Hematopoietic multipotent progenitor cell treated with erythropoietin and hydrocortisone succinate and interleukin-3 and kit ligand, for 17 days (in vitro differentiated cells): ENCODE measurements at places on chromosomes 2 and 18.

DNA sequence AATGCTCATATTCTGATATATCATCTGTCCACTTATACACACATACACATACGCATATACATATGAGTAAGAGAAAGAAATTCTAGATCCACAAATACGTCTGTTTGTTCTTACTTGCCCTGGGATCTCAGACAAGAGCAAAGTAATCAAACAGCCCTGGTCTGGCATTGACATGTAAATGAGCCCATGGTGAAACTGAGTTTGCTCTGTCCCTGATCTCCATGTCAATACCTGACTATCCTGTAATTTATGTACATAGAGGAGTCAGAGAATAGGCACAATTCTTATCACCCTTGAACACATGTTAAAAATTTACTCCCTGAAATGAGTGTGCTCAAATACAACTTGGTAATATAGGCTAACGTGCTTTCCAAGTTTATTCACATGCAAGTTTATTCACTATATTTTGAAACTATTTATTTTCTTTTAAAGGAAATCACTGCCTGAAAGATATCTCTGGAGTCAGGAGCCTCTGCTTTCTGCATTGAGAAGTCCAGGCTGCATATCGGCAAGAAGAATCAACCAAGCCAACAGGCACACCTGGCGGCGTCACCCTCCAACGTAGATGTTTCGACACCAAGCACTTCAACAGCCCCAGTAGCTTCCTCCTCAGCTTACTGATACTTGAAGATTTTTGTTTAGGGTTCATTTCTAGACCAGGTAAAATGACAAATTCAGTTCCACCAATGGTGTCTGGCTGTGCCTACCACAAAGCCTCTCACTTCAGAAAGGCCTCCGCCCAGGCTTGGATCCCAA lies 100.6 kb downstream of the CMPK2 start:
- DNase-seq, result no peak

- no peak for DNase-seq
Measured at GRCh38 chr2:39925312-39925711, 146.3 kb upstream of the THUMPD2 start.

DNA sequence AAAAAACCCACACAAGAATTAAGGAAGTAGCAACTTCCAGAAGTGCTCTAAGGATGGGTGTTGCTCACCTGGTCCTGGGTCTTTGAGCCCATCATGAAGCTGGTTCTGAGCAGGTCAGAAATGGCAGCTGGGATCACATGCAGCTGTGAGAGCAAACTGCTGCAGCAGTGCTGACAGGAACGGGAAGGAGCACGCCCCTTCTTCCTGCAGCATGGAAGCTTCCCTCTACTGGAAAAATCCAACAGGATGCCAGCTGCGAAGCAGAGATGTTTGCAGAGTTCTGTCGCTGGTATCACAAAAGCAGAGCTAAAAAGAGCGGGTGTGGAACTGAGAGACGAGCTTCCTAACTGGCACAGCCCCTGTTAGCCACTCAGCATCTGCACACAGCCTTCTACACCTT lies 33.7 kb downstream of the EIF4E2 start:
- DNase-seq, result no peak

DNA sequence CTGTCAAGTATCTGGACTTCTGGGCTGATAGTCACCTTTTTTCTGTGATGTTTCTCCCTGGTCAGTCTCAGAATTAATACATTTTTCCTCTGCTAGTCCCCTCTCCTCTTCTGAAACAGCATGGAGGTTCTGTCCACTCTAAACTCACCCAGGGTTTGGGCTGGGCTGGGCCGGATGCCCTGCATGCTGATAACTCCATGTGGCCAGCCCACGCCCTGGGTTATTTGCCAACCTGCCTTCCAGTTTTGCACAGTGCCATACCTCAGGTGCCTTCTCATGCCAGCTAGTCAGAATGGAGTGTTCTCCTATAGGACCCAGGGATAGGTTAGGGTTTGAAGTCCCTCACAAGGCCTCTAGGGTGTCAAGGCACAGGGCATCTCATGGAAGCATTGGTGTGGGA lies 32.2 kb downstream of the MEX3C start:
- DNase-seq, result no peak

DNA sequence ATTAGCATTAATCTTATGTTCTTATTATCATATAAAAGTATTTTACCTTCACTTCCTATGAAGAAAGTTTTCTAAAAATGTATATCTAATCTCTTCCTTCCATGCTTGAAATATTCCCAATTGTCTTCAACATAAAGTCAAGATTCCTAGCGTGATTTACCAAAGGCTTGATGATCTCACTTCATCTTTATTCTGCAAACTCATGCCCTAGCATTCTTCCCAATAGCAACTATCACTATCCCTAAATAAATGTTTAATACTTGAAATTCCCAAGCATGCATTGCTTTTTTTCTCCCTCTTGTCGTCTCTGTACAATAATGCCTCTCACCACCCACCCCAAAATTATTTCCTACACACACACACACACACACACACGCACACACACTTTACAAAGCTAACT lies 125.8 kb downstream of the VWC2L start:
- DNase-seq, result no peak

- DNase-seq, result no peak
Measured at GRCh38 chr2:196278491-196278911, 107.1 kb upstream of the STK17B start.

DNA sequence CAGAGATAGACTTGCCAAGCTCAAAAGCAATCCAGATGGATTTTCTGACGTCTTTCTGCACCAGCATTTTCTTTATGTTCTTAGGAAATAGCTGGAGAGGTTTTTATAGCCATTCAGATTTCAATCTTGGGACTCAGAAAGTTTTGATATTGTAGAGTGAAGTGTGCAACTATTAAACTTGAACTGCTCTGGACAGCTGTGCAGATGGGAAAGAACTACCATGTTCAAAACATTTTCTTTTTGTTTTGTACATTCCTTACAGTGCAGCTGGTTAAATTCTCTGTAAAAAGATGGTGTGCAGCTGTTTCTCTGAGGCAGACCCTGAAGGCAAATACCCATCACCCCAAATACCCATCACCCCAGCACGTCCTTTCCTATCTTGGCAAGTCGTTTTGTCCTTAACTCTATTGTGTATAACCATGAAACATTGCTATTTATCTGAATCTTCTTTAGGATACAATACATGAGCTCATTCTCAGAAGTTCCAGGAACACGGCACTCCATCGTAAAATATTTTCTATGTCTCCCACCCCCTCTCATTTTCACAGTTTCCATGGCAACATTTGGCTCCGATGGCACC lies 38.8 kb downstream of the AQP4 start:
- no peak for DNase-seq

DNA sequence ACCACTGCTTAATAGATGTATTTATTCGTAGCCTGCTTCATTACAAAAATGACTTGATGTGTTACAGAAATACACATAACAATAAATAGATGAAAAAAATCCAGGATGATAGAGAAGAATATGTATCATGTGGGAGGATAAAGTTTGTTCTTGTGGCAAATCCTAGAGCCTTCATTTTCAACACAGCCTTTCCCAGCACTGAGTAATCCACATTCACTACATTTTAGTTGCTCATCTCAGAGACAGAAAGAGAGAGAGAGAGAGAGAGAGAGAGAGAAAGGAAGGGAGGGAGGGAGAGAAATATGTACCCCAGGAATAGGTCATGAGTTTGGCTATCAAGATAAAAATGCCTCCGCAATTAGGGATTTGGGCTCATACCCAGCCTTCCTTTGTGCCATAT lies 144.3 kb downstream of the RBMS1 start:
- DNase-seq, result no peak

GRCh38 chr2:39107724-39108273 lies 13.1 kb downstream of the SOS1 start:
- no peak for DNase-seq

DNA sequence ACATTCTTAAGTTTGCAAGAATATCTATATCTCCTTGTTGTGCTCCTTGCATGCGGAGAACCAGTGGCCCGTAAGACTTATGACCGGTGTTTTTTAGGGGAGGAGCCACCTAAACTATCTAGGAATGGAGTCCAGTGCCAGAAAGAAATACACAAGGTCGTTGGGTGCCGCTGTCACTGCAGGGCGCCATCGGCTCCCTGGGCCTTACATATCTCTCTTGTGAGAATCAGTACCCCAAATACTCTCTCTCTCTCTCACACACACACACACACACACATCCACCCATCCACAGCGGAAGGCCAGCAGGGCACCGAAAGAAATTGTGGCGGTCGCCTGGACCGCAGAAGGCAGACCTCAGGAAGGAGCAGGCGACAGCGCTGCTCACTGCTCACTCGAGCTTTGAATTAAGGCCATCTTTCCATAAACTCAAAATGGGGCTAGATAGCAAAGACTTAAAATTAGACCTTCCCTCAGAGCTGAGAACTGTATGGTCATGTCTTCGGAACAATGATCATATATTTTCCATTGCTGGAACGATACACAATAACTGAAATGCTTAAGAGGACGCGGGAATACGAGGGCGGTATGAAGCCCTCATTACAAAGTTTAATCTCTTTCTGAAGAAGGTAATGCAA lies 10.4 kb downstream of the NR4A2 start:
- no peak for DNase-seq

- no peak for DNase-seq
Measured at GRCh38 chr18:48932462-48932818, 18.3 kb downstream of the SMAD7 start.

GRCh38 chr2:53455094-53455493 lies 312.5 kb upstream of the CHAC2 start:
- no peak for DNase-seq

DNA sequence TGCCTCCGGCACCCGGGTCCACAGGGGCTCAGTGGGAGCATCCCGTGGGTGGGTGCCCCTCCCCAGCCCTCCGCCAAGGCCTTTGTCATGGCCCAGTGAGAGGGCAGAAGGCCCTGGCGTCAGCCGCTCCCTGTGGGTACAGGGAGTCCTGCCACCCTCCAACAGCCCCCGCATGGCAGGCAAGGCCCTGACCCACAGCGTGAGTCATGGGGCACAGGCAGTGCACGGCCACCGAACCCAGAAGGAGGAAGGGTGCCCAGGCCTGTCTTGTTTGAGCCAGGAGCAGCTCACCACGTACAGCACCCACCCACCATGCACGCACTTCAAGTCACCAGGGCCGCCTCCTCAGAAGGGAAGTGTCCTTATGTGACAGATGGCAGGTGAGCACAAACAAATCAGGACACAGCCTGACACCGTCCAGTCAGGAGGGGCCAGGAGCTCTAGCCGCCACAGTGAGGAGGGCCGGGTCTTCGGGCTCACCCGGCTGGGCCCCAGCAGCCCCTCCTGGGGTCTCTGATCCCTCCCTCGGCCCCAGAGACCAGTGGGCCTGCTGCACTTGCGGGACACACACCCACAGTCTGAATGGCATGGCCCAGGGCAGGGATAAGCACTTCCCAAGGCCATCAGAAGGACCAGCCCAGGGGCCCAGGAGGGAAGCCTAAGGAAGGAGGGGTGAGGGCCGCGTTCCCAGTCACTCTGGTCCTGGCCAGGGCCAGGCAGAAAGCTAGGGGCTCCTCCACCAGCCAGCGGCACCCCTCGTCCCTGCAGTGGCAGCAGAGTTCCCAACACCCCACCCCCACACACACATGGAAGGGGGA lies 25.8 kb downstream of the BIN1 start:
- no peak for DNase-seq

DNA sequence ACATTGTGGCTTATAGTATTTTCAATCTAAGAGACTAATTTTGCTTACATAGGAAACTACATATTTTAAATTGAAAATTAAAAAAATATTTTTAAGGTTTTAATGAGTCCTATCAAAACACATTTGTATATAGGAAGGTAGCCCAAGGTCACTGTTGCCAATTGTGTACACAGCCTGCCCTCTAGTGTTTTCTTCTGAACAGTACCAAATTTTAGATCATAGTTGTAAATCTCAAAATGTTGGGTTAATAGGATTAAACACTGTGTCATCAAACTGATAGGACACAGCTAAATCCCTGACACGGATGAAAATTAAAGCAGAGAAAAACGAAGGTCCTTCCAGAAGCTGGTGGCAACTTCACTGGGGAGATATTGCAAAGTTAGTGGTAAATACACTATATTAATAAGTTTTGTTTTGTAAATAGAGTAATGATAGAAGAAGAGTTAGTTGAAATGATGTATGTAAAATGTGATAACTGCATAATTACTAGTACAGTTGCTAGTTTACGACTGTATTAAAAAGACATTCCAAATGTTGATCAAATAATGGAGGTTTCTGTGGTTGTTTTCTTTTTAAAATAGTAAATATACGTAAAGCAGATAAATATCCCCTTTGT lies 19.7 kb downstream of the CLUL1 start:
- peak; percentile 68 for DNase-seq

DNA sequence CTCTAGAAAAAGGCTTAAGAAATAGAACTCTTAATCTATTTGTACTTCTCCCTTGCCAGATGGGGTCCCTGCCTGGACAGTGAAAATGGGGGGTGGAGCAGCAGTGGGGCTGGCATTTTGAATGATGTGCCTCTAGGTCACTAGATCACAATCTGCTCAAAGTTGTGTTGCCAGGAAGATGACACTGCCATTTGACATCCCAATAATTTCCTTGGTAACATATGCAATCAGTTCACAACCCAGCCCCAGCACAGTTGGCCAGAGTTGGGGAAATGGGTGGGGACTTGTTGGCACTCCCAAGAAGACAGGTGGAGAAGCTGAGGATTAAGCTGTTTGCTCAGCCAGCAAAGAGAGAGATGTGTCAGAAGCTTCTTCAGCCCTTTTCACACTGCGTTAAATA lies 558.3 kb upstream of the KLHL29 start:
- DNase-seq, result no peak

DNA sequence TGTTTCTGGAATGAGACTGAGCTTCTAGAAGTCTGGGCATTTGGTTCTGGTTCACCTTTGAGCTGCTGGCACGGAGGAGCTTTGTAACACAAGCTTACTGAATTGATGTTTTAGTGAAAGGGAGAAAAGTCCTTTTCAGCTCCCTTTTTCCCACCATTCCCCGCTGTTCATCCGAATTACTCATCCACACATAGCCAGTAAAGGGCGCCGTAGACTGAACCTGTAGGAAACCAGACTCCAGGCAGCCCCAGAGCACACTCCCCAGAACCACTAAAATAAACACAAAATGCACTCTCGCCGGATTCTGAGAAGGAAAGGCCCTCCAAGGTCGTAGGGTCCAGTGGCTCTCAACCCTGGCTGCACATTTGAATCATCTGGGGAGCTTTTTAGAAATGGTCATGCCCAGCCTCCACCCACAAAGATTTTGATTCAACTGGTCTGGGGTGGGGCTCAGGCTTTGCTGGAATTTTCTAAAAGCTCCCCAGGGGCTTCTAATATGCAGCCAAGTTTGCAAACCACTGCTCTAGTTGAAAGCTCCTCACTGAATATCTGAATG lies 29.6 kb downstream of the TCF7L1 start:
- no peak for DNase-seq

- DNase-seq, result no peak
Measured at GRCh38 chr2:174327841-174328113, 7.0 kb upstream of the SP9 start.

DNA sequence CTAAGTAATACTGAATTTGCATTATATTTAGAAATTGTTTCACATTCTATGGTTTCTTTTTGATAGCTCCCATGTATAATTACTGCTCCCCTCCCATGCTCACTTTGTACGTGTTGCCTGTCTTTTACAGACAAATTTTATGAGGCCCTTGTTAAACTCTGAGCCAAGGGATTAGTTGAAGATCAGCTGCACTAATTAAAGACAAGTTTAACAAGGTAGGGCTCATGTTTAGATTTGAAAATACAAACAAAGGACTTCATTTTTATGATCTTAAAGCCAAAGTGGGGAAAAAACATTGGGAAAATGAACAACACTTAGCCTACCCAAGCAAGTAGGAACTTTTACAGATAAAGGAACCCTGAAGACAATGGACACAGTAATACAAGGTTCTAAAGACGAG lies 46.2 kb downstream of the ARHGAP28 start:
- no peak for DNase-seq

GRCh38 chr2:207847807-207848544 lies 78.3 kb upstream of the FZD5 start:
- DNase-seq, result no peak
